ENCODE measurements at places on chromosomes 7 and 10.

DNA sequence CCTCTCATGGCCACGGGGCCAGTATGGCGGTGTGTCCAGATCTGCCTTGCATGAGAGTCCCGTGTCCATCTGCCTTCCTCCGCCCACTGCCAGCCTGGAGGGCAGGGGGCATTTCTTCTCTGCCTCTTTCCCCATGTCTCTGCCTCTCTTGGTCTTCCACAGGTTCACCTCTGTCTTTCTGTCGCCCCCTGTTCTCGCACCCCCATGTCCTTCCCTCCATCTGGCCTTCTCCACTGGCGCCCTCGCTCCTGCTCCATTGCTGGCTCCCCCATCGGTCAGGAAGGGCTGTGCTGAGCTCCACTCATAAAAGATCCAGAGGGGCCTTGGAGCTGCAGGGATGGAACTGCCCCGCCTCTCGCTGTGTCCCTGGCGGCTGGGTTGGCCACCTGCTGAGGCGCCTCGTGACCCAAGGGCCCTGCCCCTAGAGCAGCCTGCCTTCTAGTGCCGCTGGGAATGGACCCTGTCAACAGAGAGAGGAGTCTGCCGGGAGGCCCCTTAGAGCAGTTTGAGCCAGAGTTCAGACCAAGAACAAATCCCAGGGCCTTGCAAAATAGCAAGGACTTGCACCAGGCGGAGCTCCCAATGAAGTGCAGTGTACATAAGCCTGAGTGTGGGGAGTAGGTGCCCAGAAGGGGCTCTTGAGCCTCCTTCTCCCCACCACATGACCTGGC is 42.0 kb downstream of the GOLGA7B start:
- no peak for DNase-seq

- DNase-seq = no peak
These were observed 42.3 kb downstream of the RHOBTB1 start for GRCh38 chr10:60901561-60902235.

DNA sequence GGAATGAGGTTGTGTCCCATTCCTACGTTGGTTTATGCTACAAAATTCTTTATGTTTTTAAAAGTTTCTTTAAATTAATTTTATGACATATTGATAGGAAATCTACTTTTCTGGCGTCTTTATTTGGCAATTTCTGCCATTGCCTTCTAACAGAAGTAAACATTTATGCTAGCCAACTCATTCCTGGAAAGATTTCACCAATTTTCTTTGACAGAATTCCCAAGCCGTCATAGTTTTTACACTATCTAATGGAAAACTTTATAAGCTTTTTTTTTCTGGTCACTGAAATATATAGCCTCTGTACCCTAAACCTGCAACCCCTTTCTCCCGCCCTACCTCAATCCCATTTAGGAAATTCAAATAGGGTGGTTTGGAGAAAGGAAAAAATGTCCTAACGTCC is 6.1 kb upstream of the TCAF1 start:
- DNase-seq = no peak

DNA sequence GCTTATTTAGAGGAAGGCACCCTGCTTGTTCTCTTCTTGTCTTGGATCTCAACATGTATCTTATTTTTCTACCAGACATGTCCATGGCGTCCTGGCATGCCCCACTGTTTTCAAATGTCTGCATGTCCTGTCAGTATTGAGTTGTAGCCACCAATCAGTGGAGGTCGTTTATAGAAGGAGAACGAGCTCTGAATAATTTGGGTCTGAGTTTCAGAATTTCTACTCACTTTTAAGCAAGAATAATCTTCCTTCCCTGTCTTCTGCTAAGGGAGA is 2.9 kb upstream of the HOXA13 start:
- DNase-seq = no peak

- DNase-seq = no peak
These were observed 253.1 kb upstream of the IGFBP3 start for GRCh38 chr7:46174196-46174580.

Data from stimulated activated CD8-positive, alpha-beta memory T cell treated with anti-CD3 and anti-CD28 coated beads, Interleukin-15, amount 100 ng/mL, for 4 hours (primary cell).